SW480 (cell line): ENCODE measurements at places on chromosomes 4 and X.

GRCh38 chr4:7043284-7044136, at the start of gene TADA2B:
Gene TADA2B (plus strand): TSS chr4:7043372. CDS start chr4:7043580, 208 bp downstream.
- peak; percentile 42 for DNase-seq

DNA sequence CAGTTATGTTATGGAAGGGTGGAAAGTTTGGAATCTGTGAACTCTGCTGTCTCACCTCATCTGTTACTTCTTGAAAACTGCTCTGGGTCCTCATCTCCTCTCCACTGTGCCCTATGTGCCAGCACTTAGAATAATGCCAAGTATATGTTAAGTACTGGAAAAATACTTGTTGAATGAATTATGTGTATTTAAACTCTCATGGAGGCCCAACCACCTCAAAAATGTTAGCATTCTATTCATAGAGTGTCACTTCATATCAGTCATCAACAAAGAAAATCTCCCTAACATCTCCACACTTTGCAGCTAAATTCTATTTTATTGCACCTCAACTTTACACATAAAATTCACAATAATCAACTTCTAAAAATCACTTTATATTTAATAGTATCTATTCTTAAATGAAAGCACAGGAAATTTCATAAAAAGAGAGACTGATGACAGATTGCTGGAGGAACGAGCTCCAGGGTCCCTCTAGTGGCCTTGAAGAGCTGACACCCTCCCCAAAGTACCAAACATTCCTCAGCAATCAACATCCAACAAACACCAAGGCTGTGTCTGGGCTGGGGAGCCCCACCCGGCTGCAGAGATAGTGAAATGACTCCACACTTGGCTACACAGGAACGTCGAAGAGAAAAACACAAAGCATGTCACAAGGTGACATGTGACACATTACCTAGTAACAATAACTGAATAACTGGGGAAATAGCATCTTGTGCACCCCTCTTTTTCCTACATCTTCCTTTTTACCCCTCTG, 45.8 kb downstream of the SLC39A8 start:
- DNase-seq: peak; percentile 40

GRCh38 chr4:67928546-67928945, 34.7 kb downstream of the TMPRSS11A start:
- DNase-seq: no peak

DNA sequence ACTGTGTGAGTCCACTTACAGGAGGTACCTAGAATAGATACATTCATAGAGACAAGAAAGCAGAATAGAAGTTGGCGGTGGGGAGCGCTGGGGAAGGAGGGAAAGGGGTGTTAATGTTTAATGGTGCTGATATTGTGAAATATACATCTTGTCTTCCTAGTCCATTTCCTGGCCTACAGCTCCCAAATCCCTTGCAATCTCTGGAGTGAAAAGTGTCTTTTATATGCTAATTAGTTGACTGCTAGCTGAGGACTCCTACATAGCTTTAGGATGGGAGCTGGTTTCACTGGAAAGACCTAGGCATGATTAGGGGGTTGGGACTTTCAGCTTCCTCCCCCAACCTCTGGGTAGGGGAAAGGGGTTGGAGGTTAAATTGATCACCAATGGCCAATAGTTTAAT, 36.0 kb downstream of the FUNDC1 start:
- no peak for DNase-seq

DNA sequence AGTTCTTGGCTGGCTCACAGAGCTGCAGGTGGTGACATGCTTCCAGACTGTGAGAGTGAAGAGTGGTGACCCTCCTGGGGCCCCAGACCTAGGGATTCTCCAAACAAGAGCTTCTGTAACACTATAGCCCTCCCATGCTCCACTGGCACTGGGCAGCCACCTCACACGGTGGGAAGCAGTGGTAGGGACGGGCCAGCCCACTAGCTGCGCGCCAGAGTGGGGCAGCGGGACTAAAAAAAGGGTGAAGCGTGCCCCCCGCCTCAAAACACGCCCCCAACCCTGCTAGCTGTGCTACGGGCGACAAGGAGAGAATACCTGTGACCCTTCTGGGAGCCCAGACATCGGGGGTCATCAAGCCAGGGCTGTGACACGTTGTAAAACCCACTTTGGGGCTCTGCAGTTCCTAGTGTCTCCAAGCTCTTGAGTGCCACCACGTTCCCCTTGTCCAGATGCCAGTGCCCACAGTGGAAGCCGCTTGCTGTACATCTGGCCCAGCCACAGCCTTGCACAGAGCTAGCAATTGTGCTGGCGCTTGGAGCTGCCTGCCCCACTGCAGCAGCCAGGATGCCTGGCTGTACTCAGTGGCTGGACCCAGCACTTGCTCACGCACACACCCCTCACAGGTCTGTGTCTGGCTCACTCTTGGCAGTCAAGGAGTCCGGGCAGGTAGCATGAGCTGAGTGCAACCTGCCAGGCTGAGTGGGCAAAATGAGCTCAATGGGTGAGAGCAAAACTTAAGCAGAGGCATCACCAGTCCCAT, 100.0 kb downstream of the DCAF12L2 start:
- no peak for DNase-seq

DNA sequence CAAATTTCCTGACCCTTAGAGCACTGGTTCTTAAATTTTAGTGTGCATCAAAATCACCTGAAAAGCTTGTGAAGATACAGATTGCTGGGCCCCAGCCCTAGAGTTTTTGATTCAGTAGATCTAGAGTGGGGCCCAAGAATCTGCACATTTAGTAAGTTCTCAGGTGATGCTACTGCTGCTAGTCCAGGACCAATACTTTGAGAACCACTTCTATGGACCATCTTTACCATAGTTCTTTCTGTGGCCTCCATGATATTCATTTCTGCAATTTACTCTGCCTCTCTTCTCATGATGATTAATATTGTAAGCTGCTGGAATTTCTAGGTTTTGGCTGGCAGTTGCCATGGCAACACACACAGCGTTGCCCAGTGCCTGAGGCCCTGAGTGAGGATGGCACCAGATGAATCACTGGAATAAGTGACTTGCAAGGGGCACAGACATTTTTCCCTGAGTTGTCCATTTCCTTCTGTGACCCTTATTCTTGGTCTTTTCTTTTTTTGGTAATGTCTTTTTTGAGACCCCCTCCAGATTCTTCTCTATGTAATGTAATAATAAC, 83.6 kb downstream of the PPP1R2C start:
- DNase-seq: no peak

GRCh38 chrX:108072746-108073145, 18.6 kb downstream of the PSMD10 start:
- no peak for DNase-seq

DNA sequence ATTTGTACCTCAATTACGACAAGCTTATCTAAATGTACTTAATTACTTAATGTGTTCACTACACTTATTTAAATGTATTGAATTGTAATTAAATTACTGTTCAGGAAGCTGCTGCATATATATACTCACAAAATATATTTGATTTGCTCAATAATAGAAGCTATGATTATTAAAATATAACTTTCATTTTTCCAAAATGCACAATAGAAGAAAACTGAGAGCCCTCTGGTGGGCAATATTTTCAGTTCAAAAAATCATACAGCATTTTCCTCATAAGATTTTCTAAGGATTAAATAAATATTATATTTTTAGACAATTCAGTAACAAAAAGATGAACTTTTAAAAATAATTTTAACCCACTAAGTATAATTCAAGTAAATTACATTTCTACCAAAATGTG, 217.3 kb downstream of the DKK2 start:
- no peak for DNase-seq

- no peak for DNase-seq
Measured at GRCh38 chr4:182294451-182294850, 51.2 kb downstream of the TENM3 start.

DNA sequence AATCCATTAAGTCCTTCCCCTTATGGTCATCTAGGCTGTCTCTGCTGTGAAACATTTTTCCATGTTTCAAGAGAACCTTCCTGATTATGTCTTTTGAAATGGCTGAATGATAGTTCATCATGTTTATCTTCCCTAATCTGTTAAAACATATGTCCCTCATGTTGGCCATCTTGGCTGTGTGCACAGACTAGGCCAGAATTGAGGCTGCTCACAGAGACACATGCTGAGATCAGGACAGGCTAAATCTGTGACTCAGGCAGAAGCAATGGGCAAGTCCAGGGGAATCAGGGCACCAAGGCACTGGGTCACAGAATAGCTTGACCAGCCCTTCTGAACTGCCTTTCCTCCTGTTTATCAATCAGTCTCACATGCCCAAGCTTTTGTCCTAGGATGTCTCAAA, 78.3 kb downstream of the FHDC1 start:
- no peak for DNase-seq

DNA sequence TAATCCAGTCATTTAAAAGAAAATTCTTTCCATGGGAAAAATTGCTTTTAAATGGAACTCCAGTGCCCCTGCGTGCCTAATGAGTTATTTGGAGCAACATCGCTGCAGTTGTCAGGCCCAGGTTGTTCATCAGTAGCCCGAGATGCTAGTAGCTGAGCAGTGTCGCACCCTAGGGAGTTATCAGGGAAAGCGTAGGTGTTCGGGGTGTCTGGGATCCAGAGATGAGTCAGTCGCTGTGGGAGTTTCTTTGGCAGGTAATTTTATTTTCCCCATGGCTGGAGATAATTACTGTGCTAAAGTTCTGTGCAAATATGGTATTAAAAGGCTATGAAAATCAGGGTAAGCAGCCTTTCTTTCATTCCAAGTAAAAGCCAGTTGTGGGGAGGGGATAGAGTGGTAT, 49.4 kb downstream of the ANXA3 start:
- no peak for DNase-seq

GRCh38 chrX:2767631-2768455, 16.0 kb downstream of the XG start:
- DNase-seq: peak; percentile 77

DNA sequence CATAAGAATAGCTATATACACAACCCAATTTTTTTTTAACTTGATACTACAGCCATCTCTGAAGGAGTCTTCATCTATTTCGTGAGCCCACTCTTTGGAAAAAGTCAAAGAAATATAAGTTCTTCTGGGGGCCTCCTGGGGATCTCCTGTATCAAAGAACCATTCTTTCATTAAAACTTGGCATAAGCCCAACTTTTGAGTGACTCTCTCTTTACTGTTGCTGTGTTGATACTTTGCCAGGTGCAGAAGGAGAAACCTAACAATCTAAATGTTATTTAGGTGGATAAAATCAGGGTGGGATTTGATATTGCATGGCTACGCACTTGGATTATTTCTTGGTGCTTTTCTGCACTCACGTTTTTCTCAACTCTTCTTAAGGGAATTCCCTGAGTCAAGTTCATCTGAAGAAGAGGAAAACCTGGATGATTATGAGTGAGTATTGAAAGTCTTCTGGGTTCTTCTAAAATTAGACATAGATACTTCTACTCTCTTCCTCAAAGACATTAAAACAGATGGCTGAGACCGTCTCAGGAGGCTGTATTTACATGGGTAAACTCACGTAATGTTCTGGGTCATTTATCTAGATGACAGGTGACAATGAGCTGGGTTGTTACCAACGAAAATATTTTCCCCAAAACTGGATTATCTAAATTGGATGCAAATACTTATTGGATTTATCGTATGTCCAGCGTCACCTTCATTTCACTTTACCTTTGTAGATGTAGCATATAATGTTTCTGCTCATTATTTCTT, 25.2 kb downstream of the BMX start:
- no peak for DNase-seq

GRCh38 chr4:24836661-24837242, 41.4 kb downstream of the SOD3 start:
- no peak for DNase-seq

DNA sequence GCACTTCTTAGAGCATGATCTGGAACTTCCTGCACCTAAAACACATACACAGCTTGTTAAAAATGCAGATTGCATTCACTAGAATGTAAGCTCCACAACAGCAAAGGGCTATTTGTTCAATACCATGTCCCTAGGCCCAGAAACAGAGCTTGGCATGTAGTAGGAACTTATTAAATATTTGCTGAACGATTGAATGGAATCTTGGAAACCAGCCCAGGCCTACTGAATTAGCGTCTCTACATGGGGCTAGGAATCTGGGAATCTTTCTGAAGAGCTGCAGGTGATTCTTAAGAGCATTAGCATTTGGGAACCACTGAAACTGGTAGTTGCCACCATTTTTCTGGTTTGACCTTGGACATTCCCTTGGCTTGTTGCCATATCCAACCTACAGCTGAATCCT, 234.1 kb downstream of the STIM2 start:
- no peak for DNase-seq

DNA sequence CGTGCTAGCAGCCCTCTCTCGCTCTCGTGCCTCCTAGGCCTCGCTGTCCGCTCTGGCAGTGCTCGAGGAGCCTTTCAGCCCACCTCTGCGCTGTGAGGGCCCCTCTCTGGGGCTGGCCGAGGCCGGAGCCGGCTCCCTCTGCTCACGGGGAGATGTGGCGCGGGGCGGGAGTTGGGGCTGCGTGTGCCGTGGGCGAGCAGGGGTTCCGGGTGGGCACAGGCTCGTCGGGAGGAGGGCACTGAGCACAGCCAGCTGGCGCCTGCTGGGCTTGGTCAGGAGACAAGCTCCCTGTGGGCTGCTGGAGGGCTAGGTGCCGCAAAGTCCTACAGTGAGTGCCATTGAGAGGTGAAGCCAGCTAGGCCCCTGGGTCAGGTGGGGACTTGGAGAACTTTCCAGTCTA, 994.5 kb downstream of the C4orf33 start:
- no peak for DNase-seq

GRCh38 chrX:3295731-3296130, 50.7 kb downstream of the MXRA5 start:
- DNase-seq: no peak

GRCh38 chr4:76637712-76638361, 202.8 kb downstream of the SHROOM3 start:
- DNase-seq: no peak

- DNase-seq: no peak
Measured at GRCh38 chr4:128709268-128709667, 100.2 kb upstream of the JADE1 start.

- DNase-seq: no peak
Measured at GRCh38 chrX:19630228-19630627, 114.9 kb upstream of the MAP3K15 start.

DNA sequence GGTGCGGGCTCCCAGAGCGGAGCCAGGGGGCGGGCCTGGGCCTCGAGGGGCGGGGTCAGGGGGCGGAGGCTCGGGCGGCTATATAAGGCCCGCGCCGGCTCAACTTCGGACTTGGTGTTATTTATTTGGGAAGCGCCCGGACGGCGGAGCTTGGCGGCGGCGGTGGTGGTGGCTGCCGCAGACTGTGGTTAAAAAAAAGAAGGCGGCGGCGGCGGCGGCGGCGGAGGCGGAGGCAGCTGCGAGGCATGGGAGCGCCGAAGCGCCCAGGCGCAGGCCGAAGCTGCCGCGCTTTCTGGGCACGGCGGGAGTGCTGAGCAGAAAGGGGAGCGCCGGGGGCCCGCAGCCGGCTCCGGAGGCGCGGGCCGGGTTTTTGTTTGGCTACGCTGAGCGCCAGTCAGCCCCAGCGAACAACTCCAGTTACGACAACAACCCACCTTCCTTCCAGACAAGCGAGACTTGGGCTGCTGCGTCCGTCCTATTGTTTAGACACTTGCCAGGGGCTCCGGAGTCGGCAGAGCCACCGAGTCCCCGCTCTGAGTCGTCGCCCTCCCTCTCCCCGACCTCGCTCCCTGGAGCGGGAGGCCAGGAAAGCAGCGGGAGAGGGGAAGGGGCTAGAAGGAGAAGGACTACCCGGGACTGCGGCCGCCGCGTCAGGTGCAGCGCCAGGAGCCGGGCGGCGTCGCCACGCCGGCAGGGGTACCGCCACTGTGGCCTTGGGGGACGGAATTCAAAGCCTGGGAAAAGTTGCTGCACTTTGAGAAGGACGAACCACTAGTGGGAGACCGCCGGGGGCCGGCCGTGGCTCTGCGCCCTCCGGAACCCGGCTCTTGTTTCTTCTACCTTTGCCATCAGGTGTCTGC, at the start of gene SLIT2:
Gene SLIT2, plus strand, starts transcription at position 110 of the 860 bp plus-strand sequence. CDS start 1,911 bp downstream, outside the sequence.
- DNase-seq: peak; percentile 40

- no peak for DNase-seq
Measured at GRCh38 chrX:153968255-153968654, 3.4 kb downstream of the HCFC1 start.
